ENCODE measurements at places on chromosomes 5 and 9.

- no peak for DNase-seq
Observed at GRCh38 chr5:81247441-81247972, 14.4 kb downstream of the CKMT2 start.

GRCh38 chr9:129218918-129219317 lies 40.9 kb upstream of the IER5L start:
- DNase-seq = no peak

DNA sequence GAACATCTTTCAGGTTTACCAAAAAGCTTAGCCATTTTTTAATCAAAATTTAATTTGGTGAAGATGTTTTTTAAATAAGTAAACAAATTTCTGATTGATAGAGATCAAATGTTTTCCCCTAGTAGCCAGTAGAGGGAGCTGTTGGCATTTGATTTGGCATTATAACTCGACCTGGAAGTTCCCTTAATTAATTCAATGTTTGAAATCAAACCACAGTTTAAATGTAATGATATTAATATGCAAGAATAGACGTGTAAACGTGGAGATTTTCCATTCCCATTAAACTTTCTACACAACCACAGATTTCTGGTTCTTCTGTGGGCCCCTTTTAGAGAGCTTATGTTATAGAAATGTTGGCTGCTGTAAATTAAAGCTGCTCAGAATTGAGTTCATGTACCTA lies 148.1 kb upstream of the MPDZ start:
- peak; percentile 36 for DNase-seq

DNA sequence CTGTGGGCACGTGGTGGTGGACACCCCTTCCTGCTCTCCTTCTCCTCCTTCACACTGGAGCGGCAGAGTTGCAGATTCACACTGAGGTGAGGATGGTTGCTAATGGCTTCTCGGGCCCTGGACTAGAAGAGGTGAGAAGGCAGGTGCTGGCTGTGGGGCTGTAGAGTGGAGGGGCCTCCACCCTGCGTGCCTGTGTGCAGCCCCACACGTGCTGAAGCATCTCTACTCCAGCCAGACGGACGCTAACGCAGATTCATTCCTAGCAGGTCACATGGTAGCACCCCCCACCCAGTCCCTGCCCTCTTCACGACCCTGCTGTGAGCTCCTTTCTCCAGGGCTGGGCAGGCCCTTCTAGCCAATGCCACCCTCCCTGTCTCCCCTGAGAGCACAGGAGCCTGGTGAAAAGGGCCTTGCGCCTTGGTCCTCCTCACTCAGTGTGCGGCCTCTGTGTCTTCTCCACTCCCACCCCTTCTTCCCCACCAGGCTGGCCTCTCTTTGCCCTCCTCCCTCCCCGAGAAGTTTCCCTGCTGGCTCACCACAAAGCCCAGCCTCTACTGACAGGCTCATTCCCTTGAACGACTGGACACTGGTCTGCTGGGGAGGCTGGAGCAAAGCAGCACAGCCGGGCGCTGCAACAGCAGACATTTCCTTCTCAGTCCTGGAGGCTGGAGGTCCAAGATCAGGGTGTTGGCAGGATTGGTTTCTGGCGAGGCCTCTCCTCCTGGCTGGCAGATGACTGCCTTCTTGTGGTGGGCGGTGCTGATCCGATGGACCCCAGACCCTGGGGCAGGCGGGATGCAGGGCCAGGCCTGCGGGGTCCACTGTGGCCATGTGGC lies 14.2 kb downstream of the CACNA1B start:
- no peak for DNase-seq

DNA sequence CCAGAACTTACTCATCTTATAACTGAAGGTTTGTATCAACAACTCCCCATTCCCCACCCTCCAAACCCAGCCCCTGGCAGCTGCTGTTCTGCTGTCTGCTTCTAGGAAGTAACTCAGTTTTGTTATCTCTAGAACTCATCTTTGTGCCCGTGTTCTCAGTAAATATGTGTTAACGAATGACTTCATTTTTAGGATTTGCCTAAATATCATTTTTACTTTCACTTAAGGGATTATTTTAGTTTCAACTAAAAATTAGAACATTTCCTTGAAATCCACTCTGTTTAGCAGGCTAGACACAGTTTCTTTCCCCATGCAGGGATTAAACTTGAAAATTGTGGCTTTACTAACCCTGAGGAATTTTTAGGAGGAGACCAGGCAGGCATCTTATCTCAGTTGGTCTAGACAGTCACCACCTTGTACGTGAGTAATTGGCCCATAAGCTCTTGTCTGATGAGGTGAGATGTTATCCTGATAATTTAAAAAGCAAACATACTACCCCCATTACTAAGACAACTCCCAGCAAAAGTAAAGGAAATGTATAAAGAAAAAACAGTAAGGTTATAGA lies 68.2 kb upstream of the TNFAIP8 start:
- DNase-seq = no peak

GRCh38 chr9:129822898-129823541 lies 916 bp downstream of the TOR1A start:
- DNase-seq = peak; percentile 45

GRCh38 chr9:69181908-69182353 lies 7.9 kb downstream of the TJP2 start:
- no peak for DNase-seq

GRCh38 chr9:134687556-134687955 lies 46.0 kb downstream of the COL5A1 start:
- no peak for DNase-seq

GRCh38 chr5:143040622-143041021 lies 270.4 kb downstream of the ARHGAP26 start:
- no peak for DNase-seq

DNA sequence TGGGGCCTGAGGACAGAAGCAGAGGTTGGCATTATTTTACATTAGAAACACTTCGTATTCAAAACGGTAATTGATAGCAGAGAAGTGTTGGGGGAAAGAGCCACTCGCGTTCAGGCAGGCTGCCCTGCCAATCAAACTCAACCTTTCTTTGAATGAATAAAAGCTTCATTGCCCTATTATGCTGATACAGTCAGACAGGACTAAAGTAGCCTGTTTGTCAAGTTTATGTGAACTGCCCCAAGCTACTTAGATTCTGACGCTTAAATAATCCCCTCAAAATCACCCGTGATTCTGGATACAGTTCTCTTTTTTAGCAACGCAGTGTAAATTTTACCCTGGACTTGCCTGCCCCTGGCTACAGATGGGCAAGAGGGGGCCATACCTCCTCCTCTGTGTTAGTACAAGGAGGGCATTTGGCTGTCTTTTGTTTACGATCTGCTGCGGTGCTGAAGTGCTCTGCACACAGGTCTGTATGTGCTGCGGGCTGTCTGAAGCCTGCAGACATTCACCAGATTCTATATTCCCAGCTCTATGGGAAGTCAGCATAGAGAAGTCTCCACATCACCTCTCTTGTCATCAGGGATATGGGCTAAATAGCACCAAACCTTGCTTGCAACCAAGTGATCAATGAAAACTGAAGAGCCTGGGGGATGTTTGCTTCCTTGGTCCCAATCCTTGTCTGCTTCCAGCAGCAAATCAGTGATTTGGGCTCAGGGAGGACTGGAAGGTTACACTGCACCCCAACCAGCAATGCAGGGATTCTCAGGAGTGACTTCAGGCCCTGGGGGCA lies 218.4 kb downstream of the EBF1 start:
- no peak for DNase-seq

DNA sequence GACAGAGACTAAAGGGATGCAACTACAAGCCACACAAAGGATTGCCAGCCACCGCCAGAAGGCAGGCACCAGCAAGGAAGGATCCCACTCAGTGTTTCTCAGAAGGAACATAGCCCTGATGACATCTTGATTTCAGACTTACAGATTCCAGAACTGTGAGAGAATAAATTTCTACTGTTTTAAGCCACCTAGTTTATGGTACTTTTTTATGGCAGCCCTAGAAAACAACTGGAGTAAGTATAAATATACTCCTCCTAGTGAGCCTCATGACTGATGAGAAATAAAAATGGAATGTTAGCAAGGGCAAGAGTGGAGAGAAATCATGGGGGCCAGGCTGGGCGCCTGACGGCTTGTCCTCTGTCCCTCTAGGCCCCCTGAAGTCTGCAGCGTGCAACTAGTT lies 307.3 kb downstream of the PIK3R1 start:
- no peak for DNase-seq

DNA sequence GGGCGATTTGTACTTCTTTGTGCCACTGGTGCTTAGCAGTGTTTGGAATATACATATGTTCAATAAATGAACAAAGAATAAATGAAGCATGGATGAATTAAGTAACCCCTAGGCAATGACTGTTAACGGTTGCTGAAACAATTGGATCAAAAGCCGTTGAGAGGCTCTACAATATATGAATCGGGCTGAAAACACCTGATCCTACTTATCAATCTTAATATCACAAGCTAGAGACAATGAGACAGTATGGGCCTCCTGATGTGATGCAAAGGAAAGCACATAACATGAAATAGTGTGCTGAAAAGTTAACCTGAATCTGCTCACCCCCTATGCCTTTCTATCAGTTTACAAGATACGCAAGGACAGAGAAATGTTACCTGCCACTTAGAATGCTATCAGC lies 410.3 kb upstream of the RGMB start:
- no peak for DNase-seq

DNA sequence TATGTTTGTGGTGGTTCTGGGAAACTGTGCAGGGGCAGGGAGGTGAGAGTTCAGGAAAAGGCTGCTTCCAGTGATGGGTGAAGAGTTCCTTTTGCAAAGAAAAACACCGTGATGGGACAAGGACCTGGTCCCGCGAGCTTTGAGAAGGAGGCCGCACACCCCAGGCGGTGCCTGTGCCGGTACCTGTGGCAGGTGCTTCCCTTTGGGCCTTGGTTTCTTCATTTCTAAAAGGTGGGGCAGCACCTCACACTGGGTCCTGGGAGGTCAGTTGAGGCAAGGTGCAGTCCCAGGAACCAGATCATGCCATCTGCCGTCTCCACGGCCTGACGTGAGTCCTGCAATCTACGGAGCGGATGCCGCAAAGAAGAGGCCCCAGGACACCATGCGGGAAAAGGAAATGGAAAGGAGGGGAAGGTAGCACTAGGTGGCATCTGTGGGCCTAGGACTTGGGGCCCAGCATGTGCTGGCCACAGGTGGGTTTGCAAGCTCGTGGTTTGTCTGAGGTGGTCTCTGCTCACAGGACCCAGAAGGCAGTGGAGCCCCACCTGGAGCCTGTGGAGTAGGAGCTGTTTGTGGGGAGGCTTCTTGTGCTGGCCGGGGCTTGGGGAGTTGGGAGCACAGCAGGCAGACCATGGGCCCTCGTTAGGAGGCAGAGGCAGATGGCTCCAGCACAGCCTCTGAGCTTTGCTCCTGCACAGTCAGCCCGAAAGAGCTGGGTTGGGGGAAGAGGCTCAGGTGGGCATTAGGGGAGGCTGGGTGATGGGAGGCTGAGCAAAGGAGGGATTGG lies 131.6 kb downstream of the CACNA1B start:
- DNase-seq = no peak

All from GM10248 (cell line).